ENCODE measurements at places on chromosomes 4 and X.

- no peak for DNase-seq
These were observed 133.7 kb downstream of the PAPSS1 start for GRCh38 chr4:107586371-107586770.

DNA sequence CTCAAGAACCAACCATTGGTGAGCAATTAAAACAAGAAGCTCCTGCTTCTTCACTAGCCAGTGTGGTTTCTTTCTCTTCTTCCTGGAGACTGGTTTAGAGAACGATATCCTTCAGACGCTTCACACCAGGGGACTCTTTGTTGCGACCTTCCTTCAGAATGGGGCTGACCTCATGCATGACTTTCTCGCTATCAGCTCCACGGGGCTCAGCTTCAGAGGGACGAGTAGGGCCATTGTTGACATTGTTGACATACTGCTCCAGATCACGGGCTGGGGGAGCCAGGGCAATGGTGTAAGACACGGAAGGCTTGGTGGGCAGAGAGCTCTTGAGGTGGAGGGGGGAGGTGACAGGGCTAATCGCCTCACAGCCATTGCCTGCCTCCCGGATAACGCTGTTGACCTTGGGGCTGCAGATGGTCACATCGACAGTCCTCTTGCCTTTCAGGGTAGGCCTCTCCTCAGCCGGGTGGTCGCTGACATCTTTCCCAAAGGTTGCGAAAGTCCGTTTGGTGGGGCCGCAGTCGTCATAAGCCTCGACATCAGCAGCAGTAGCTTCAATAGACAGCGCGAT is 113.8 kb downstream of the PCDH19 start:
- no peak for DNase-seq

DNA sequence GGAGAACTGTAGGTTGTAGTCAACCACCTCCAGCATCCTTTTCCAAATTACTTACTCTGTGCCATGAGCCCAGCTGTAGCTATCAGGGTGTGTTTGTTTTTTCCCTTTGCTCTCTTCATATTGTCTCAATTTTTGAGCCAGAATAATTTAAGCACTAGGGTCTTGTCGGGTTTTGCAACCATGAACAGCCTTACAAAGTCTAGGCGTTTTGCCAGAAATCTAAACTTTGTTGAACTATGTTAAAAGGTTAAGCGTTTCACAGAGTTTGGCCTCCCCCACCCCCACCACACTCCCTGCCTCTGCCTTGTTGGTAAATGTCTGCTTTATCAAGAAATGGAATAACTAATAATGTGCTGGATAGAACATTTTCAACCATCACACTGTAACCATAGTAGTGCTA is 190.6 kb upstream of the TTC29 start:
- no peak for DNase-seq

DNA sequence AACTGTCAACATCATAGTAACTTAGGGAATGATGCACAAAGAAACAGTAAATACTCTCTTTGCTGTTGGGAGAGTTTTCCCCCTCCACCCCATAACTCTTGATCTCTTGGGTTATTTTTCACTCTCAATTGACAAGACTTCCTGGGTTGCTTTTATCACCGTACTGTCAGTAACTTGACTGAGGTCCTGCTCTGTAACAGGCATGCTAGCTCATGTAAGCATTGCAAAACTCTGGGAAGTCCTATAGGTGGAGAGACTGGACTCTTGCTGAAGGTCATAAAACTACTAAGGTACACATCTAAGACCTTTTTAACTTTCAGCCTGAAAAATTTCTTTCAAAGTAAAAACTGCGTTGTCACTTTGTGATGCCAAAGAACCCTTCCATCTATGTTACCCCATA is 10.9 kb downstream of the SHROOM3 start:
- DNase-seq: no peak

- DNase-seq: no peak
These were observed 1.7 kb upstream of the PDHA2 start for GRCh38 chr4:95838192-95838591.

- DNase-seq: no peak
These were observed 367.3 kb downstream of the CHIC1 start for GRCh38 chrX:73930300-73930699.

DNA sequence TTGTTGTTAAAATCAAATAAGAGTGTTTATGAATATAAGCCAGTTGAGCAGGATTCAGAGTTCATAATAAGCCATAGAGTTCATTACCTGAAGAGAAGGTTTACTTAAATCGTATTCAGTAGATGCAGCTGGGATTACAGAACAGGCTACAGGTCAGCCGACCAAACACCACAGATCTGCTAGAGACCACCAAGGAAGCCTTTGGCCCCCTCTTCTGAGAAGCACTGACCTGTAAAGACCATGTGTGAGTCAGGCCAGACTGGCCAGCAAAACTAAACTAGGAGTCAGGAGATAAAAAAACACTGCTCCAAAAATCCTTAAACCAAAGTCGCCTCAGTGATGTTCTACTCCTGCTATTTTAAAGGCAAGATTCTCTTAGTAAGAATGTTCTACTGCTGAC is 1125.5 kb downstream of the FAT4 start:
- DNase-seq: no peak

DNA sequence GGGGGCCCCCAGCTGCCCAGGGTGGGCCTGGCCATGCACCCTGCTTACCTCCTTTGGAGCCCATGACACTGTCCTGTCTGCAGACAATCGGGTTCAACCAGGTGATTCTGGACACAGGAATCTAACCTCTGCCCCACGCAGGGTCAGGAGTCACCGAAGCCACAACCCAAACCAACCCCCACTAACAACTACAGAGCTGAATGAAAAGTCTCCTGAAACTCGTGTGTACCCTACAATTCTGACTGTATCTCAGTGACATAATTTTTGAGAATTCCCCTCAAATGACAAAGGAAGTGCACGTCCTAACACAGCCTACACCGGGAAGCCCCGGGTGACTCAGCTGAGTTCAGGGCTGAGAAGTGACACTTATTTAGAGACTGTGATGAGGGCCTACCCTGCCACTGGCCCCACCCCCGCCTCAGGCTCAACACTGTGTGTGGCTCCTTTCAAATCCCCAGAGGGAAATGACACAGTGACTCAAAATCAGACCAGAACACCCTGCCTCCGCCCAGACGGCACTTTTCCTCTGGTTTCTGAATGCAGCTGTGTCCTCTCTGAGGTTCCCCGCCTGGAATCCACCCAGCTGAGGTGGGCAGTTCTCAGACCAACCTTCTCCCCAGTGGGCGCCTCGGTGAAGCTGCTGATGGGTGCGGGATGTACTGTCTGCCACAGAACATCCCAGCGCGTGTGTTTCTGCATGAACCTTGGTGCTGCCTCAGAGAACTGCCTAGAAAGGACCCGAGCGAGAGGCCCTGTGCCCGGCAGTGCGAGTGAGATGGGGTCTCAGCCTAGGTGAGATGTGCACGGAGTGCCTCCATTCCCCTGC is 9.9 kb downstream of the TNIP2 start:
- no peak for DNase-seq

DNA sequence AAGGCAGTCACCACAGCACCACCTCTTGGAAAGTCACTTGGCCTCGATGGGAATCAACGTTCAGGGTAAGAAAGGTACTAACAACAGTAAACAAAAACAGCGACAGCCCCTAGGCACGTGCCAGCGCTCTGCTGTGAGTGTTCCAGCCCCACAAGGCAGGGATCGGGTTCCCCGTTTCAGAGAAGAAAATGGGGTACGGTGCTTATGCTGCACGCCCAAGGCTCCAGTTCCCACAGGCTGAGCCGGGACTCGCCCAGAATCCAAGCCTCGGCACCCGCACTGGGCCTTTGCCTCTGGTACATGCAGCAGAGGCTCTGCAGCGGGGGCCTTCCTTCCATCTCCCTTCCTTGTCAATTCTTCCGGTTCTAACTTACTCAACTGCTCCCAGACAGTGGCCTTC is 37.3 kb downstream of the WDR1 start:
- DNase-seq: no peak

GRCh38 chr4:120105472-120105871 is 38.8 kb upstream of the MAD2L1 start:
- DNase-seq: no peak

GRCh38 chr4:162116095-162116779 is 47.6 kb downstream of the FSTL5 start:
- no peak for DNase-seq

GRCh38 chr4:55312489-55313101 is 33.4 kb upstream of the SRD5A3 start:
- peak; percentile 1 for DNase-seq

- DNase-seq: no peak
These were observed 74.8 kb upstream of the SLC34A2 start for GRCh38 chr4:25580633-25581467.

DNA sequence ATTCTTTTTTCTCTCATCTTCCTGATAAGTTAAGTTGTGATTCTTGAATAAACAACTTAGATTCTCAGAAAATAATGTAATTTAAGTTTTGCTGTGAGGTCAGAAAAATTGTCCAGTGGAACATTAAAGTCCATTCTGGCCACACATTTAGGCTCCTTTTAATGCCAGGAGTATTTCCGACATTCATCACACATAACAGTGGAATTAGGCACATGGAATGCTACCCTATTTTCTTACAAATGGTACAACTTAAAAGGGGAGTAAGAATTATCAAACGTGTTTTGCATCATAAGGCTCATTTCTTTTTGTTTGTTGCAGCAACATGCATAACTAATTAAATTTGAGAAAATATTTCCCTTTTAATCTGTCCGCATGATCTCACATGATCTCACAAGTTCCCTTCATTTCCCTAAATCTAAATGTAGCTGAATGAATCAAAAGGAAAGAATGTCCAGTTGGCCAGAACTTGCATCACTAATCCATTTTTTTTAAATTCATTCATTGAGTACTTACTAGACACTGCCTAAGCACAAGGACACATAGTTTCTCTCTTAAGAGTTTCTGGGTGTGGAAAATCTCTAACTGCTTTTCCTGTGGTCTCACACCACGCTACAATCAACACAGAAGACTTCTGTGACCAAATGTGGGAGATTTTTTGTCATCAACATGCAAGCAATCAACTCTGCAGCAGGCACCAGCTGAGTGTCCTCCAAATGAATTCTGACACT is 22.0 kb downstream of the SPARCL1 start:
- DNase-seq: no peak

DNA sequence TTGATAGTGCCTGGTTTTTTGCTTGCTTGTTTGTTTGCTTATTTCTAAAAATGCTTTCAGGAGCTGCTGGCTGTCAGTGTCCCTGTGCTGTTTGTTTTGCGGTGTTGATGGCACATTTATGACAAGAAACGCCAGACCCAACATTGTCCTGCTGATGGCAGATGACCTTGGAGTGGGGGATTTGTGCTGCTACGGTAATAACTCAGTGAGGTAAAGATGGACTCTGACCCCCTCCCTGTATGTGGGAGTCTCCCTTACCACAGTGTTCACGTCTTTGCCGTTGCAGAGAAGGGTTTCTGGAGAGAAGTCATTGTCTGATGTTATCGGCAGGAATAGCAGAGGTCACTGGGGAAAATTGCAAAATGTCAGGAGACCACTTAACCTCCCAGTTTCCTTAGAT is at the start of gene ARSH:
Gene ARSH (plus strand): TSS at position 52 of the 400 bp plus-strand sequence. CDS start 67 bp downstream, at position 119.
- no peak for DNase-seq

GRCh38 chr4:164807611-164808010 is 53.7 kb downstream of the SMIM31 start:
- no peak for DNase-seq

GRCh38 chr4:89653012-89653411 is 183.9 kb downstream of the SNCA start:
- DNase-seq: no peak

DNA sequence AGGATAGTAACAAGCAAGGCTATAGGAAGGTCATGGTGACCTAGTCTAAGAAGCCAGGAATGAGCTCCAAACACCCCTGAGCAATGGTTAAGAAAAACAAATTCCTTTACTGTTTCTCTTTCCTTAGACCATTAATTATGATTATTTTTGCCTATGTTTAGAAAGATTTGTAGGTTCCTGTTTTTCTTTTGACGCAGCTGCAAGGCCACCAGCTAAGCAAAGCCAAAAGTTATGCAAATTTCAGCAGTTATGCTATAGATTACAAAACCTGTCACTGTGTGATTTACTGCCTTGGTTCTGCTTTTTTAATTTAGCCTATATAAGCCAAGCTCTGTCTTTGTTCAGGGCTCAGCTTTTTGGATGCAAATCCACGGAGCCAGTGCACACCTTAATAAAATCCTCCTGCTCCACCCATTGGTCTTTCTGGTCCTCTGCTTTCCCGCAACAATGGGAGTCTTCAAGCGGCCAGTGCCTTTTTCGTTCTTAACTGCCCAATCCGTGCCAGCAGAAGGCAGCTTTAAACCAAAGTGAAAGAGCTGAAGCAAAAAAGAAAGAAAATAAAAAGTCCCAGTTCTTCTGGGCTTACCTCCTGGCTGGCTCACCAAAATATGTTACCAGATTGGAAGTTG is 1.4 kb upstream of the CEP135 start:
- no peak for DNase-seq

DNA sequence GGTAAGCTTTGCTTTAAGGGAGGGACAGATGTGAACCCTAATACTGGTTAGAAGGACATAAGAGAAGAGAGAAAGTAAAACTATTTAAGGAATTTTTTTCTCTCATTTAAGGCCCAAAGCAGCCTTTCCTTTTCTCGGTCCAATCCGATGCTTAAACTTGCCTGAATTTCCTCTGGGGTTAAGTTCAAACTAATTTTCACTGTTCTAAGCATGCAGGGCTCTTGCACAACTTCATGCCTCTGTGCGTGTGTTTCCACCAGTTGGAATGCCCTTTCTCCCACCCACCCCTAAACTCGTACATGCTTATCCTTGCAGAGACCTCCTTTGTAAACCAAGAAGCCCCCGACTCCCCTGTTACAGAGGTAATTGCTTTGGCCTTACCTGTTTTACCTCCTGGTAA is 204.7 kb downstream of the CBR4 start:
- no peak for DNase-seq

DNA sequence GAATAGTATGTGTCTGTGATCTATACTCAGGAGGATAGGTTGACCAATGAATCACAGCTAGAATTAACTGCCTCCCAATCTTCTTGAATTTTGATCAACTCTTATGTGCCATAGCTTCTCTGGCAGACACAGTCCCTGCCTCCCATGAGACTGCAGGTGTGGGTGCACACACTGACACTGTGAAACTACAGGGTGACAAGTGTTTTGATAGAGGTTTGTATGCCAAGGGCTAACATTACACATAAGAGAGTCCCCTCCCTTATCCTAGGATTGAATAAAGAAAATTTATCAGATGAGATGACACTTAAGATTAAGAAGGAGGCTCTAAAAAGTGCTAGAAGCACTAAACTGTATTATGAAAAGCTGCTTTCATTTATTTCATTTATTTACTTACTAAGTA is 218.4 kb upstream of the BMP3 start:
- no peak for DNase-seq

GRCh38 chr4:173345648-173346047 is 11.5 kb upstream of the HMGB2 start:
- DNase-seq: no peak

GRCh38 chr4:83276299-83277040 is 8.1 kb downstream of the COQ2 start:
- DNase-seq: no peak

DNA sequence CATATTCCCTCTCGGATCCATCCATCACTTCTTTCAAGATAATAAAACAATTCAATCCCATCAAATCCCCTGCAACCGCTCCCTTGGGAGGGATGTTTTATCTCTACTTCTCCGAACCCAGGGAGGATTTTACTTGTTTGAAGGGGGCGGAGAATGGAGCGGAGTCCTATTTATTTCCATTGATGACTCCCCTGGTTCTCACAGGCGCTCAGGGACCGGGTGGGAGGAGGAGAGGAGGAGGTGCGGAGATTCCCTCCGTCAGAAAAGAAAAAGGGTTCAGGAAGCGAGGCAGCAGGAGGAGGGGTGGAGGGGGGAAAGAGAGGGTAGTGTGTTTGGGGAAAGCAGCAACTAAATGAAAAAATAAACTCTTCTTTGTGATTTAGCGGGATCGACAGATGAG is 2.1 kb downstream of the NDNF start:
- DNase-seq: no peak
